ENCODE measurements at places on chromosomes 7 and 10. TPM values are rescaled to one million over a fixed set of nuclear protein-coding genes. Genes with fewer than 3 reads are reported as not detected.

The GSDME gene
- total RNA-seq, result 12.0 TPM

The GALNT11 gene
- total RNA-seq, result 38.6 TPM

The ANKRD30A gene
- total RNA-seq, result not detected

The COBL gene
- total RNA-seq, result 0.06 TPM

The SLC18A2 gene
- not detected for total RNA-seq

The ITGA8 gene
- 13.8 TPM for total RNA-seq

The HPSE2 gene
- not detected for total RNA-seq

The TMEM270 gene
- not detected for total RNA-seq

The MUC12 gene
- 0.54 TPM for total RNA-seq

The UNCX gene
- total RNA-seq, result not detected

The CTTNBP2 gene
- total RNA-seq, result 0.15 TPM

The ARHGAP22 gene
- total RNA-seq, result 10.5 TPM

The NKX2-3 gene
- total RNA-seq, result not detected

All from cardiac ventricle fibroblast (primary cell).